ENCODE measurements at places on chromosomes 1 and 21.

- DNase-seq, result no peak
Measured at GRCh38 chr1:37485902-37486679, 11.7 kb downstream of the ZC3H12A start.

DNA sequence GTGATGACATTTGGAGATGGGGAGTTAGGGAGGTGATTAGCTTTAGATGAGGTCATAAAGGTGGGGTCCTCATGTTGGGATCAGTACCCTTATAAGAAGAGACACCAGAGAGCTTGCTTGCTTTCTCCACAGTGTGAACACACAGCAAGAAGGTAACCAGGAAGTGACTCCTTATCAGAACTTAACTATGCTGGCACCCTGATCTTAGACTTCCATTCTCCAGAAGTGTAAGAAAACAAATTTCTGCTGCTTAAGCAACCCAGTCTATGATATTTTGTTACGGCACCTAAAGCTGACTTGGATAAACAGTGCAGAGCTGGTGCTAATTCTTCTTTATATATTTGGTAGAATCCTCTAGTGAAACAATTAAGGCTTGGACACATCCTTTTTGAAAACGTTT, 346.0 kb downstream of the AGBL4 start:
- DNase-seq, result no peak

DNA sequence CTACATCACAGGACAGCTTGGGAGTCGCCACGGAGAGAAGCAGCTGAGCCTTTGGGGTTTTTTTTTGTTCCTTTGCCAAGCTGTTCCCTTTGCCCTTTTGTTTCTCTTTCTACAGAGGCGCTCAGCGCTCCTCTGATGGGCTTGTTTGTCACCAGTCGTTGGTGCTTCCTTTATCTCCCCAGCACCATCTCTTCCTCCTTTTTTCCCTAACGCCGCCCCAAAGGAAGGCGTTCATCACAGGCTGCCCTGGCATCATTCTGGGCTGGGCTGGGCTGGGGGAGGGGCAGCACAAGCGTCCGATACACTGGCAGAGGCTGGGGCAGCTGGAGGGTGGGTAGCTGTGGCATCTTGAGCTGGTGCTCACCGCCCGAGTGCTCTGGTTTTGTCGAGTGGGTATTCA, 10.5 kb downstream of the IGSF21 start:
- DNase-seq, result no peak

GRCh38 chr1:53461323-53462044, 2.3 kb downstream of the DMRTB1 start:
- no peak for DNase-seq

DNA sequence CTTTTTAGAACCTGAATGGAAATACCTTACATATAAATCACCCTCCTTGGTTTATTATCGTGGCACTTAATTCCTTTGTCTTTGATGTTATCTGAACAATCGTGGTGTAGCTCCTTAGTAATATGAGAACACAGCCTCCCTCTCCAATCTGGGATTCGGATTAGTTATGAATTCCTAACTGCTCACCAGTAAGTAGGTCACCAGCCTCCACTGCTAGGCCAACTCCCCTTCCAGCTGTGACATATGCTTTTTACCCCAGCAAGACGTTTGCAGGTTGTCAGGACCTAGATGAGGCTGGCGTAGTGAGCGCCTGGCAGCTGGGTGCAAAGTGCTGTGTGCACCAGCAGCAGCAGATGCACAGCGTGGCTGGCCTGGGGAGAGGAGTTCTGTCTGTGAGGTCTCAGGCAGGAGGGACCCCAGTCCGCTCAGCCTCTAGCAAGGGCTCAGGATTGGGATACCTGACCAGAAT, 38.2 kb downstream of the NTPCR start:
- no peak for DNase-seq

GRCh38 chr1:115458426-115459114, 120.5 kb upstream of the NGF start:
- DNase-seq, result no peak

- DNase-seq, result no peak
Measured at GRCh38 chr1:193335806-193336428, 149.5 kb upstream of the B3GALT2 start.

GRCh38 chr1:211520641-211521040, 28.7 kb upstream of the RD3 start:
- DNase-seq, result no peak
